ENCODE measurements at places on chromosomes 7 and 10.

DNA sequence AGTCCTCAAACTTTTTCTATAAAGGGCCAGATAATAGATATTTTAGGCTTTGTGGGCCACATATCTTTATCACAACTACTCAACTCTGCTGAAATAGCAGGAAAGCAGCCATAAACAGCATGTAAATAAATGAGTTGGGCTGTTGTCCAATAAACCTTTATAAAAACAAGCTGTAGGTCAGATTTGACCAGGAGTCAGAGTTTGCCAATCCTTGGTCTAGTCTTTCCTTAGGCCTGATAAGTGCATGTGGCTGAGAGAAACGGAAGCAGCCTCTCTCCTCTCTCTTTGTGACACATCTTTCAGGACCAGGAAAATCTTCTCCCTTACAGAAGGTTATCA lies 724.5 kb downstream of the GRID1 start:
- DNase-seq: no peak

GRCh38 chr10:42783181-42783549 lies 570 bp downstream of the BMS1 start:
- DNase-seq: no peak

DNA sequence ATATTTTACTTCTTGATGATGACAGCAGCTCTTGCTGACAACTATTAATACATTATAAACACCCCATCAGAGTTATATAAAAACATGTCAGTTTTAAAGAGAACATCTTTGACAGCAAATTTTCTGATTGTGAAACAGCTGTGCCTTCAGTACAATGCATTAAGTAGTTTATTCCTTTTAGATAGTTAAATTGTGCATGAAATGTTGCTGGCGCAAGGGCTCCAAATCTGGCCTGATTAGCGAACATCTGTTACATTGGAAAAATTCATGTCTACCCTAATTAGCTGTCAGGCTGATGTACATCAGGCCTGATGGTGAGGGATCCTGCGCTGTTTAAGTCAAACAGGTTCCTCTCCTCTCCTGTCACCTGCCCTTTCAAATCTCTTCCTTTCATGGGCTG lies 171.9 kb upstream of the SP8 start:
- no peak for DNase-seq

- DNase-seq: no peak
Measured at GRCh38 chr7:107009846-107010203, 34.7 kb upstream of the PRKAR2B start.

- no peak for DNase-seq
Measured at GRCh38 chr7:115116773-115117715, 195.2 kb downstream of the MDFIC start.

DNA sequence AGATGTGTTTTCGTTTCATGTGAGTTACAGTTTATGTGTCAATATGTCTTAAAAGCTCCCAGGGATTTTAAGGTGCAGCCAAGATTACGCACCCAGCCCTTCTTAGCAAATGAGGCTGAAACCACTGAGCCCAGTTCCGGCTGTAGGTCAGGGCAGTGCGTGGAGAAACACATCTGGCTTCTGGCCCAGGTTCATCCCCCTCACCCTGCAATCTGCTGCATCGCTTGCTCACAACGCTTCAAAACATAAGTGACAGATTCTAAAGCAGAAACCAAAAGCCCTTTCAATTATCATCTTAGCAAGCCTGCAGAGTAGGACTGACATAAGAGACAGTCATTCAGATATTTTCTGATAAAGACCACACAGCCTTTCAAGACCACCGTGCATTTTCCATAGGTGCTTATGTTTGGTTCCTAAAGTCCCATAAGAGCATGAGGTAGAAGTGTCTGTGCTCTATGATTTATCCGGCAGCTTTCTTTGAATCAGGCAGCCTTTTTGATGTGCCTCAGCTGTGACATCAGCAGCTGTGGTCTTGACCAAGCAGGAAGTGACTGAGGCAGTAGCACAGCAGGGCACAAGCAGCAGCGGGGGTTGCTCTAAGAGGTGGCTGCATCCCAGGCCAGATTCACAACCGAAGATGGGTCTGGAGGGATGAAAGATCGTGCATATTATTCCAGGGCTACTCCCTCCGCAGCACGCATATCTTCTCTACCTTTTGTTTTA lies 72.1 kb upstream of the LYZL2 start:
- DNase-seq: no peak

GRCh38 chr7:134845461-134845860 lies 66.0 kb downstream of the CALD1 start:
- no peak for DNase-seq

DNA sequence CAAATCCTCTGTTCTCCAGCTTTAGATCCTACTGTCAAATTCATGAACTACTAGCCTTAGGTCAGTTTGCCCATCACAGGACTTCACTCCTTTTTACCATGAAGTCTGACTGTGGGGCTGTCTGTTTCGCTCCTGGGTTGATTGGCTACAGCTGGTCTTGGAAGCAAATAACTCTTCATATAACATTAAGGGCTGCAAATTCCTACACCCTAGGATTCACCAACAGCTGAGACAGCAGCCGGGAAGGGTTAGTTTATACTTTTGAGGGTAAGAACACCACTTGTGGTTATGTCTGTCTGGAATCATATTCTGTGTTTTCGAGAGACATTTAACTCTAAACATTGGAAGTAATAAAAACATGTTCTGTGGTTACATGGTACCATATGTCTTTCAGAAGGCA lies 55.9 kb upstream of the KIAA1217 start:
- no peak for DNase-seq

- DNase-seq: no peak
Measured at GRCh38 chr10:128178302-128178958, 52.2 kb upstream of the MKI67 start.
